ENCODE measurements at places on chromosomes 3 and 15.

GRCh38 chr3:46184469-46184868, 23.6 kb downstream of the CCR1 start:
- DNase-seq, result no peak

GRCh38 chr3:151268267-151269235, 9.8 kb downstream of the P2RY14 start:
- no peak for DNase-seq

DNA sequence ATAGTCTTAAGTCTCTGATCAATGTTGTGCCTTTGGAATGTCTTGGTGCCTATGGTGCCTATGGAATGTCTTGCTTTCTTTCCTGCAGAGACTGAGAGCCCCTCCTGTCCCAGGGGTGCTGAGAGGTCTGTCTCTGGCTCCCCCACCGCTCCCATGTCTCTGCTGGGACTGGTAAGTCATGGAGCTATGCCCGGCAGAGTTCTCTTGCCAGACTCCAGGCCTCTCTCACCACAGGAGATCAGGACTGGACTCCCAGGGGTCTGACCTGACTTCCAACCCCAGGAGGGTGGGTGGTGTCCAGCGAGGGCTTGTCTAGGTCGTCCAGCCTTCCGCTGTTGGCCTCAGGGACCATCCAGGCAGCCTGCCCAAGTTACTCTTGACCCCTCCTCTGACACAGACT, 14.0 kb upstream of the CYP11A1 start:
- no peak for DNase-seq

DNA sequence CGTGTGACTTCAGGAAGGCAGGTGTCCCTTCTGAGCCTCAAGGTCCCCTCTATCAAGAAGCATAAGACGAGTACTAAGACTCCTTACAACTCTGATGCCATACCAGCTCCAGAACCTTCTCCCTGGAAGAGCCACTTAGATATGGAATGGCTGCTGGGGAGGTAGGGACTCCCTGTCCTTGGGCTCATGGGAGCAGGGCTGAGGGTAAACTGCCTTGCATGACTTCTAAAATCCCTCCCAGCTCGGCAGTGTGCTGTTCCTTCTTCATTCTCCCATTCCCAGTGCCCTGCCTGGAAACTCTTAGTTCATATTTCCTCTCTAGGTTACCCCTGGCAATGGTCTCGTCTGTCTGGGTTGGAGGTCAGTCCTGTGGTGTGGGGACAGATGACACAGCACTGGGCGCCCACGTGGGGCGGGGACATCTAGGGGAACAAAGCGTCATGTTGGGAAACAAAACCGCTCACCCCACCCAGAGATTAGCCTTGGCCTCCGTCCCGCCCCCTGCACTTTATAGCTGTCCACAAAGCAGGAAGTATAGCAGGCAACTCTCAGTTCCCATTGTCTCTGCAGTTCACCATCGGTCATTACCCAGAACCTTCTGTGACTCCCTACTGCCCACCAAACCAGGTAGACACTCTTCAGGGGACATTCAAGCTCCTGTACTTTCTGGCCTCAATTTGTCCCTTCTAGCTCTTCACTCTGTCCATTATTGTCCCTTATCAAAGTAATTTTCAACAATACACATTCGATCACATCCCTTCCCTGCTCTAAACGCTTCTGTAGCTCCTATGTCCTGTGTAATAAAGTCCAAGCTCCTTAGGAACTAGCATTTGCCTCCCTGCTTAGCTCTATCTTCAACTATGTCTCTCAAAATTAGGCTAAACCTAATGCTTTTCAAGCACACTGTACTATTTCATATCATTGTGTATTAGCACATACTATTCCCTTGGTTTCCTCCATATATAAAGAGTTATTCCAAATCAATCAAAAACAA, 73.8 kb downstream of the IQSEC1 start:
- no peak for DNase-seq

- no peak for DNase-seq
Measured at GRCh38 chr3:194773771-194774455, 88.2 kb downstream of the FAM43A start.
